ENCODE measurements at places on chromosomes 3 and 15. TPM values are rescaled to one million over a fixed set of nuclear protein-coding genes. Genes with fewer than 3 reads are reported as not detected.

FBXW12 gene
- total RNA-seq = not detected

GNAI2 gene
- 324 TPM for total RNA-seq

IP6K1 gene
- 18.2 TPM for total RNA-seq

PLIN1 gene
- total RNA-seq = 0.15 TPM

CP gene
- total RNA-seq = 0.17 TPM

SLC49A4 gene
- 12.5 TPM for total RNA-seq

ITIH1 gene
- not detected for total RNA-seq

ANO10 gene
- 29.3 TPM for total RNA-seq

LRRIQ4 gene
- total RNA-seq = not detected

GATM gene
- total RNA-seq = 0.15 TPM

LRRC31 gene
- total RNA-seq = not detected

CRABP1 gene
- not detected for total RNA-seq

UBL7 gene
- 77.5 TPM for total RNA-seq

OIP5 gene
- total RNA-seq = 21.3 TPM

TMEM266 gene
- under 0.01 TPM for total RNA-seq

PATL2 gene
- total RNA-seq = not detected

ALS2CL gene
- total RNA-seq = 0.17 TPM

MCF2L2 gene
- total RNA-seq = 3.2 TPM

CLDN11 gene
- 272 TPM for total RNA-seq

SPATA12 gene
- under 0.01 TPM for total RNA-seq

PPM1L gene
- 0.45 TPM for total RNA-seq

LRCH3 gene
- total RNA-seq = 14.0 TPM

MEX3B gene
- total RNA-seq = 7.9 TPM

ANKUB1 gene
- not detected for total RNA-seq

DOCK3 gene
- total RNA-seq = under 0.01 TPM

KIF15 gene
- total RNA-seq = 15.5 TPM

MNS1 gene
- total RNA-seq = 3.4 TPM

PRICKLE2 gene
- total RNA-seq = 8.9 TPM

CORO2B gene
- 14.0 TPM for total RNA-seq

C3orf20 gene
- not detected for total RNA-seq

DISP2 gene
- total RNA-seq = 0.30 TPM

GOLGA8T gene
- not detected for total RNA-seq

ABI3BP gene
- total RNA-seq = 4.7 TPM

CCR8 gene
- total RNA-seq = not detected

PLCL2 gene
- 4.0 TPM for total RNA-seq

GHSR gene
- total RNA-seq = not detected

CIDEC gene
- 0.15 TPM for total RNA-seq

STRA6 gene
- 0.17 TPM for total RNA-seq

TRPM1 gene
- total RNA-seq = not detected

ZIC1 gene
- not detected for total RNA-seq

POLQ gene
- total RNA-seq = 4.7 TPM

XCR1 gene
- not detected for total RNA-seq

TGM5 gene
- total RNA-seq = not detected
